Activated CD4-positive, alpha-beta T cell treated with anti-CD3 and anti-CD28 coated beads for 4 hours (primary cell): ENCODE measurements at places on chromosomes 7 and 10.

DNA sequence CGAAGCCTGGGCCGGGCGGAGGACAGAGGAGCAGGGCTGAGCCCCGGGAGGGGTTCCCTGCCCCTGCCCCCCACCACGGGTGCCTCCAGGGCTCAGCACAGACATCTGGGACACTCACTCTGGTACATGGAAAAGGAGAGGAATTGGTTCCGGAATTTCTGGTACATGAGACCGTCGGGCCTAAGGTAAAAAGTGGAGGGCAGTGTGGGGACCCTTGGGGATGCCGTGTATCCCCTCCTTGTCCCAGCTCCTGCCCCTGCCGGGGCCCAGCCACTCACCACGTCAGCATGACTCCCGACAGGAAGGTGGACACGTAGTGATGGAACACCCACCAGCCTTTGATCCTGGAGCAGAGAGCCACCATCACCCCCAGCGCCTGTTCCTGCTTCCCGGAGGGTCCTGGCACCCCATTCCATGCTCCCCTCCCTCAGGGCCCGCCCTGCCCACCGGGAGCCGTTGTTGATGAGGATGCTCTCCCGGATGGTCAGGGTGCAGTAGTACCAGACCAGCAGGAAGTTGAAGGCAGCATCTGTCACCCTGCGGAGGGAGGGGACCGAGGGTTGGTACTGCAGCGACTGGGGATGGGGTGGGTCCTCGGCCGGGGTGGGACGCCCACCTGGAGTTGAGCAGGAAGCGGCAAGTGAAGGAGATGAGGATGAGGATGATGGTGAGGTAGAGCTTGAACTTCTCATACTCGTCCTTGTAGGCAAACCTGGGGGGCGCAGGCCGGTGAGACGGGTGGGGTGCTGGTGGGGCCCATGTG, 6.4 kb downstream of the TMEM120A start:
- no peak for DNase-seq

- no peak for DNase-seq
Measured at GRCh38 chr7:127154101-127154500, 98.6 kb downstream of the GRM8 start.

GRCh38 chr10:88190540-88191235, 327.3 kb downstream of the PTEN start:
- no peak for DNase-seq

DNA sequence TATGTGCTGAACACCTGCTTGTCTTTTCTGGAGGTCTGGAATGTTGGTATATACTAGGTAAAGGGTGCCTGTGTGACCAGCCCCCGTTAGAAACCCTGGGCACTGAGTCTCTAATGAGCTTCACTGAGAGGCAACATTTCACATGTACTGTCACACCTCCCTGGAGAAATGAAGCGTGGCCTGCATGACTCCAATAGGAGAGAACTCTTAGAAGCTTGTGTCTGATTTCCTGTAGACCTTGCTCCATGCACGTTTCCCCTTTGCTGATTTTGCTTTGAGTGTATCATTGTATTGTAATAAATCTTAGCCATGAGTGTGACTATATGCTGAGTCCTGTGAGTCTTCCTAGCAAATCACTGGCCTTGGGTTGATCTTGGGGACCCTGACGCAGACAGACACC, 82.8 kb downstream of the PPP1R3C start:
- no peak for DNase-seq

GRCh38 chr10:32995751-32996150, 37.7 kb upstream of the ITGB1 start:
- DNase-seq = no peak

DNA sequence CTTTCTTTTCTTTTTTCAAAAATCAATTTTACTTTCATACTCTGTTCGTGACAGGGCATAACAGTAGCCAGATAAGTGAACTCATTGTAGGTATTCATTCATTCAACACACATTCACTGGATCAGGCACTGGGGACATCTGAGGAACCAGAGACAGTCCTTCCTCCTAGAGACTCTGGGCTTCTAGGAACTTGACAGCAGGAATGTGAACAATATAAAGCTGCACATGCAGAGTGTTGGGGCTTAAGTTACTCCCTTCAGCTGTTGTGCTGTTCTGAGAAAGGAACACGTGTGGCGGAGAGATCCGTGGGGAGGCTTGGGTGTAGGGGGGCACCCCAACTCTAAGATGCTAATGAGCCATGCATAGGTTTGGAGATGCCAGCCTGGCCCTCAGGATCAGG, 120.4 kb downstream of the PKD1L1 start:
- DNase-seq = no peak

DNA sequence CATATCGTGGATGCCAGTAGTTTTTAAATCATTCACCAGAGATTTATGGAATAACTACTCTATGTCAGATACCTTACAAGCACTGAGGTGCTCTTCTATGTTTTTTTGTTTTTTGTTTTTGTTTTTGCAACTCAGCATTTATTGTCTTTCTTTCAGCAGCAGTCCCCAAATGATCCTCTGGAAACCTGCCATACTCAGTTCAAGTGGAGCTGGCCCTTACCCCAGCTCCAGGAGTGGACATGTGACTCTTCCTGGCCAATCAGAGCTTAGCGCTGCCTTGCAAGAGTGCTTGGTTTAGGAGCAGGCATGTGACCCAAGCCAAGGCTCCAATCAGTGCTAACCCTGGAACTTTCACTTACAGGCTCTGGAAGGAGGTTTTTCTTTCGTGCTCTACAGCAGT, 356.6 kb upstream of the ZMIZ1 start:
- no peak for DNase-seq

DNA sequence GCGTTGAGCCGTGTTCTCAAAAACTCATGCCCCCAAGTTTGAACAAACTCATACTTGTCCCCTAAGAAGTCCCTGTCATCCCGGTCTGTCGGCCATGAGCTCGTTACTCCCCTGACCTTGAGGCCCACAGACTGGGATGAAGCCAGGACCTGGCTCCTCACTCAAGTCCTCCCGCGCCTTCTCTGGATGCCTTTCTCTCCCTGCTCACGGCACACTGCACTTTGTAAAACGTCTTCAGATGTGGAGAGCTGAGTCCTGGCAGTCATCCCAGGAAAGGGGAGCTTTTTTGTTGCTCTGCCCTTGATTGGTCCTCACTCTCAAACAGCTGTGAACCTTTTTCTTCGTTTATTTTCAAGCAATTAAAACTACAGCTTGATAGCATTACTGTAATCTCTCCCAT, 110.8 kb downstream of the JAZF1 start:
- DNase-seq = no peak

GRCh38 chr10:119616882-119617570, 20.3 kb upstream of the TIAL1 start:
- DNase-seq = no peak

DNA sequence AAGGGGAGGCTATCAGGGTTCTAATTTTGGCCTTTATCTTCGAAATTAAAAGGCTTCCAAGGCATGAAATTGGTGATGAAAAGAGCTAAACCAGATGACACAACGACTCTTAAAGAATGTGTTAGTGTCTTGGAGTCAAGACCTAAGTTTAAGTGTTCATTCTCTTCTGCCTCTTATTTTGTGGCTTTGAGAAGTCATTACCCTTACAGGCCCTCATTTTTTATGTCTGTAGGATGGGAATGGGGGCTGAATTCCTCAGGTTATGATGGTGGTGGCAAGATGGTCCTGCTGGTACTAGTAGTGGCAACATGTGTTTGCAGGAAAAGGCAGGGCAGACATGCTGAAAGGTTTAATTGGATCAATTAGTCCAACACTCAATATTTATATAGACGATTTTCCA, 15.4 kb downstream of the TAS2R60 start:
- no peak for DNase-seq

DNA sequence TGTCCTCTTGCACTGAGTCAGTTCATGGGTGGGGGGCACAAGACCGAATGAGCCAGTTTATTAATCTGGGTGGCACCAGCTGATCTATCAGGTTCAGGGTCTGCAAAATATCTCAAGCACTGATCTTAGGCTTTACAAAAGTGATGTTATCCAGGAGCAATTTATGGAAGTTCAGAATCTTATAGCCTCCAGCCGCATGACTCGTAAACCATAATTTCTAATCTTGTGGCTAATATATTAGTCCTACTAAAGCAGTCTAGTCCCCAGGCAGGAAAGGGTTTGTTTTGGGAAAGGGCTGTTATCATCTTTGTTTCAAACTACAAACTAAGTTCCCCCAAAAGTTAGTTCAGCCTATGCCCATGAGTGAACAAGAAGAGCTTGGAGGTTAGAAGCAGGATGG, 33.9 kb downstream of the AKR1C8 start:
- DNase-seq = no peak

DNA sequence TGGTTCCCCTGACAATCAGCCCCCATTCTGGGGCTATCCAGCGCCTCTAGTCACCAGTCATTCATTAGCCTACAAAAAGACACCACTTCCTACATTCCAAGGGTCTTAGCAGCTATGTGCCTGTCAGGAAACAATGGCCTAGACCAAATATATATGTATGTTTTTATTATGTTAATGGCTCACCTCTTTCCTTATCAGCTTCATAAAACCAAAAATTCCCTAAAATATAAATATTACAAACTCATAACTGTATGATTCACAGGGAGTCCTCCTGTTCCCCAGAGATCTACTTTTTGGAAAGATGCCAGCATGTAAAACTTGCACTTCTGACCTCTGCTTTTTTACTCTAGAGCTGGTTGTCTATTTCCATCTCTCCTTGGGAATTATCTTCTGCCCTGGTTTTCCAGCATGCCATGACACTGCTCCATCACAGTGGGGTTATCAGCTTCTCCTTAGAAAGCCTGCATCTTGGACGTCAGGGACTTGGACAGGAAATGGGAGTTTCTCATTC, 79.2 kb downstream of the ABCA13 start:
- DNase-seq = no peak

DNA sequence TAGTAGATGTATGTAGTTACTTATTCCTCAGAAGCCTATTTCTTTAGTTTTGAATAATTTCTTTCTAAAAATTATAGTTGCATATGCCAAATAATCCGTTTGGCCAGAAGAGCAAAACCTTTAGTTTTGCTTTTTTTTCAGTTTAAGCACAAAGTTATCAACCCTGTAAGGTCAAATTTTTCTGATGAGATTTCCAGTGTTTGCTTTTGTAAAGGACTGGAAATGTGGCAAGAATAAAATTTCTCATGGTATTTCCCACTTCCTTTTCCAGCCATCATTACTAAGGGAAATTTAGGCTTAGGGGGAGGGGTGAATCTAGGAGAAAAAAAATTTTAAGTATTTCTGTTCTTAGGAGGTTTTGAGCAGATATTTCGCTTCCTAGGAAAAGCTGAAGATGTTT, 7.6 kb downstream of the CALD1 start:
- no peak for DNase-seq

- no peak for DNase-seq
Measured at GRCh38 chr10:36636879-36637278, 488.5 kb upstream of the ANKRD30A start.

DNA sequence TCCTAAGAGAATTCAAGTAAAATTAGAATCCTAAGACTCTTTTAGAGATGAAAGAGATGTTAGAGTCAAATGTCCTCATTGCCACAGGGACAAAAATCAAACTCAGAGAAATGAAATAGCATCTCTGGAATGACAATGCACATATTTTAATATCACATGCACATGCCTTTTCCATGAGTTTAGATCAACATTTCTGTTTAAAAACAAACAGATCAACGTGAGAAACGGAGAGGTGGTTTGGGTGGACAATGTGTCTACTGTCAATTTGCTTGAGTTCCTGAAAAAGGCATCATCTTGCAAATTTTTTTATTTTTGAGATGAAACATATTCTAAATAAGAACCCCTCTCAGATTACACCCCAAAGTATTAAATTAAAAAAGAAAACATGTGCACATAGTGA, 130.0 kb downstream of the CHRM2 start:
- DNase-seq = no peak
